RKO (cell line): ENCODE measurements at places on chromosomes 1 and 21.

DNA sequence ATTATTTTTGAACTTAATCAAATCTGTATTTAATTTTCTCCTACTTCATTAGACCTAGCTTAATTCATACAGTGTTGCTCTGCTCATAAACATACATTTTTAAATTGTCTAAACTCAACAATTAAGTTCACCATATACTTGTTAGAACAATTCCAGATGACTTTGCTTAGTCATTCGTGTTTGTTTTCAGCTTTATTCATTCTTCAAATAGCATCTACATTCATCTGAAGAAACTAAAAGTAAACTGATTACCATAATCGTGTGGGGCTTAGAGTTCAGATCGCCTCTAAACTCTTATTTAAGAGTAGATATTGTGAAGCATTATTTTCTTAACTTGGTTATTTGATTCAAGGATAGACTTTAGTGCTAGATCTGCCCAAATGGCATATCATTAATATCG, 34.4 kb downstream of the KLHL20 start:
- DNase-seq = no peak

DNA sequence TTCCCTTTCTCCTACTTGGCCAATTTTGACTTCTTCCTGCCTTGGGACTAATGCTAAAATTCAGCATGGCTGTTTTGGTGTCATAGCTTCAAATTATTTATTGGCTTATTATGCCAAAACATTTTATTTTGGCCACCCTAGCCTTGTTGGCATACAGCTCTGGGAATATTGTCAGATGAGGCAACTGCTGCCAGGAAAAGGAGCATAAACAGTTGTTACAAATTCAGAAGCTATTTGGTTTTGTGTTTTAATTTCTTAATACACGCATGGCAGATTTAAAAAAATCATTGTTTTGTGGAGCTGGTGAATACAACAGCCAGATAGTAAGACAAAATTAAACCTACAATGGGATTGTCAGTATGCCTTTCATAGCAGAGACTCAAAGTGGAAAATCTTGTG, 66.8 kb upstream of the BCL10 start:
- DNase-seq = no peak

DNA sequence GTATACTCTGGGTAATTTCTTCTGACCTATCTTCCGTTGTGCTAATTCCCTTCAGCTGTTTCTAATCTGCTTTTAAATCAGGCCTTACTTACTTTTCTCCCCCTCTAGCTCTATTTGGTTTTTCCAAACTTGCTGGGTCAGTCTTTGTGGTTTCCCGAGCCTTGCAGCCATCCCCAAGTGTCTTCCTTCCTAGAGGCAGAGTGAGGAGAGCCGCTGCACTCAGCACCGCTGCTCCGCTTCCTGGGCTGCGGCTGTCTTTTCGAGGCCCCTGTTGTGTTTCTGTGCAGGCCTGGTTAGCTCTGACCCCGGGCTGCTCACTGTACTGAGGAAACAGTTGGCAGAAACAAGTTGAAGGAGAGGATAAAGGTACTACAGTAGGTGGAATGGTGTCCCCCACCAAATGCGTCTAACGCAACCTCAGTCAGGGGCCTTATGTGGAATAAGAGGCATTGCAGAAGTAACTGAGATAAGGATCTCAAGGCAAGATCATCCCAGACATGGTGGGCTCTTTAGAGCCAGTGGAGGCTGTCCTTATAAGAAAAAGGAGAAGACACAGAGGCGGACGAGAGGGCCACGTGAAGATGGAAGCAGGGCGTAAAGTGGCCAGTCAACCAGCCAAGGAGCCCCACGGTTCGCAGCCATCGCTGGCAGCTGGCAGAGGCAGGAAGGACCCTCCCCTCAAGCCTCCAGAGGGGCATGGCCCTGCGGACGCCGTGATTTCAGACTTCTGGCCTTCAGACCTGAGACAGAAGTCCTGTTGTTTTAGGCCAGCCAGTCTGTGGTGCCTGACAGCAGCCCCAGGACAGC, 10.5 kb downstream of the WNT9A start:
- DNase-seq = no peak

- DNase-seq = peak; percentile 60
Measured at GRCh38 chr21:14259747-14260146, 43.8 kb downstream of the RBM11 start.

DNA sequence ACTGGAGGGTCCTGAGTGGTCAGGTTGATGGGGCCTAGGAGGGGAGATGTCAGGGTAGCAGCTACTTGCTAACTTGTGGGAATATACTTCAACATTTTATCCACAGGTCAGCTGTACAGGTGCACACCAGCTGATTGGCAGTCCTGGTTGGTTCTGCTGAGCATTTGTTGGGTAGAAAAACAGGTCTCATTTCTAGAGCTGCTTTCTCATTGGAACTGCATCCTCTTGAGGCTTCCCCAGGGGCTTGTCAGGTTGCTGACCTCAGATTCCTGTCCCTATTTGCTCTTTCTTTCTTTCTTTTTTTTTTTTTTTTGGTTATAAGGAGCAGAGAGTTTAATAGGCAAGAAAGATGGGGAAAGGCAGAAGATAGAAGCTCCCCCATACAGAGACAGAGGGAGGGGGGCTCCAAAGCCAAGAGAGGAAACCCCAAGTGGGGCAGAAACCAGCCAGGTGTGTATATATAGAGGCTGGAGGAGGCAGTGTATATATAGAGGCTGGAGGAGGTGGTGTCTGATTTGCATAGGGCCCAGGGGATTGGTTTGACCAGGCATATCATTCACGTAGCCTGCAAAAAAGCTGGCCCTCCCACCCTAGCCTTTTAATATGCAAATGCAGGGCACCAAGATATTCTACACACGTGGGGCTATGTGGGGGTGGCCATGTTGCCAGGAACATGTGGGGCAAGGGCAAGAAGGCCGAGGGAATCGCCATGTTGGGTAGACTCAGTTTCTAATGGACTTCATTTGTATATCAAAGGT, 57.3 kb upstream of the STUM start:
- DNase-seq = no peak
